ENCODE measurements at places on chromosomes 5 and 9.

DNA sequence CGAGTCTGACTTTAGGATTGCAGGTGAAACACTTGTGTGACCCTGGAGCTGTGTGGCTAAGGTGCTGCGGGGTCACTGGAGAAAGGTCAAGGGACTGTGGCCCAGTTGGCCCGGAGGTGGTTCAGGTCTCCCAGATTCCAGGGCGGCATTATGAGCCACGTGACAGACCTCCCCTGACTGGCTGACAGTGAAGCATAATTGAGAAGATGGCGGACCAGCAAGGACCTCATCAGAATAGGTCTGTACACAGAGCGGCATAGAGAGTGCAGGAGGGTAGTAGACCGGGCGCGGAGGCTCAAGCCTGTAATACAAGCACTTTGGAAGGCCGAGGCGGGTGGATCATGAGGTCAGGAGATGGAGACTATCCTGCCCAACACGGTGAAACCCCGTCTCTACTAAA, 815 bp upstream of the ODF2 start:
- DNase-seq = no peak

DNA sequence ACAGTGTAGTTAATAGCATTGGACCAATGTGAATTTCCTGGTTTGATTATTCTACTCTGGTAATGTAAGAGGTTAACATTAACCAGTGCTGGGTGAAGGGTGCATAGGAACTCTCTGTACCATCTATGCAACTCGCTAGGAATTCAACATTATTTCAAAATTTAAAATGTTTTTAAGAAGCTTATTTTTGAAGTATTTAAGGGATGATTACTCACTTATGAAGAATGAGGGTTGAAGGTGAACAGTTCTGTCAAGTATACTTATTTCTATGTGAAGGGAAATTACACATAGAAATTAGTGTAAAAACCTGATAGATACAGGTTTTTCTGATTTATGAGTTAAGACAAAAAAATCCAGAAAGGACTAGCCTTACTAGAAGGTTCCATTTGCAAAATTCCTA, 165.8 kb downstream of the INSYN2B start:
- DNase-seq = no peak

- DNase-seq = no peak
Observed at GRCh38 chr9:34400275-34400674, 23.6 kb upstream of the MYORG start.

- DNase-seq = no peak
Observed at GRCh38 chr9:90698871-90699440, 56.3 kb upstream of the DIRAS2 start.

- DNase-seq = no peak
Observed at GRCh38 chr9:137679249-137679648, 60.4 kb downstream of the EHMT1 start.

GRCh38 chr9:80218328-80218727, 646.6 kb downstream of the TLE4 start:
- no peak for DNase-seq

GRCh38 chr9:20950707-20951106, 80.7 kb downstream of the HACD4 start:
- no peak for DNase-seq

DNA sequence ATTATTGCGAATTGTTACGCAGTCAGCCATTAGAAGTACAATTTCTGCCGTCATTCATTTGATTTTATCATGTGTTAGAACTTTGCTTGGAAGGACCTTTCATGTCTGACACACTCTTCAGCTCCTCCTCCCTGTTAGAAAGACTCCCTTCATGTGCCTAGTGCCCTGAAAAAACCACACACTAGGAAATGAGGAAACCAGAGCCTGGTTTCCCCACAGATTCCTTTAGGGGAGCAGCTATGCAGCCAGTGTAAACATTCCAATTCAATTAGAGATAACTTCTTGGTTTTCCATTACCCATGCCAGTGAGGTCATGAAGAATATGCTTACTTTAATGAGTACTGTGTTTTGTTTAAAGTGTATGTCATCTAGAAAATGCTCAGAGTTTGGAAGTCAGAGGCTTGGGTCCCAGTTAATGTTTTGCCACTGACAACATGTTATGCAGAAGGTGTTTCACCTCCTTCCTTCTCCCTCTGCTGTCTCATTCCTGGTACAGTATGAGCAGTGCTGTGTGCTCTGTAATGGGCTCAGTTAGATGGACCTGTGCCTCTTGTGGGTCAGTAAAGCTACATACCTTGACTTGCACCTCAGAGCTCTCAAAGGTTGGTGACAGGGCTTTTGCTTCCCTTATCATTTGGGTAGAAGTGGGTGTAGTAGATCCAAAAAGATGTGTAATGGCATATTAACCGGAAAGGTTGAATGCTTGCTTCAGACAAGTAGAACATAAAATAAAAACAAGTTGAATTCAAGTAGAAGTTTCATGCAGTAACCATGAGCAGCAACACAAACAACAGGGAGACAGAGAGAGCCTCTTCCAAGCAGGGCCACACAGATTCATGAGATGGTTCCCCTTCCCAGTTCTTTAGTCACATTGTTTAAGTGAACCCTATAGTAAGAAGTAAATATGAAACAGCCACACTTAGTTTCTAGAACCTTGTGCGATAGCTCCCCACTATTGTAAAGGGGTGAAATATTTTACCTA, 52.6 kb upstream of the TNFAIP8 start:
- no peak for DNase-seq

- no peak for DNase-seq
Observed at GRCh38 chr9:13020146-13021040, 245.6 kb downstream of the LURAP1L start.

DNA sequence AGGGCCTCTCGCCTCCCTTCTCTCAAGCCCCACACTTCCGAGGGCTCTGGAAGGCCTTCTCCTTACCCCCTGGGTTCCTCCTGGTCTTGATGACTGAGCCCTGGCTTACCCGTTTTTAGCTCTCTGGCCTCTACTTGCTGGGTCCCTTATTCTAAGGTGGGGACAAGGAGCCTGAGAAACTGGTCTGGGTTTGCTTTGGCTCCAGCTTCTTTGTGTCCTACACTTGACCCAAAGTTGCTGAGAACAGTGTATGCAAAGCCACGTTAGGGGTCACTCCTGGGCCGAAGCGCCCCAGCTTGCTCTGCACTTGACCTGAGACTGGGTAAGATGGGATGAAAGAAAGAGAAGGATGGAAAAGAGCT, 788 bp downstream of the ZNF346 start:
- DNase-seq = no peak

DNA sequence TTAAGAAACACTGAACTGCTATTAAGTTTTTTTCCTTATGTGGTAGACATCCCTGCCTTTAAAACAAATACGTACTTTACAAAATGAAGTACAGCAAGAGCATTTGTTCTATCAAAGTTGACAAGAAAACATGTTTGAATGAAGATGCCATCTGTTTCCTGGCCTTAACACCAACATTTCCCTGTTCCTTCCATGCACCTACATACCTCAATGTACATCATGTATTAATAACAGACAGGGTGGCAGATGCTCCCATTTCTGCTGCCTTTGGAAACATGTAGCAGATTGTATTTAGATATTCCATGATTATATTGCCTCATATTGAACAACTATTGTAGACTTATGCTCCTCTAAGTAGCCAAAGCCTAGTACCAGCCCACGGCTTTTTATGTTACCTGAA, 104.4 kb downstream of the PJA2 start:
- DNase-seq = no peak

DNA sequence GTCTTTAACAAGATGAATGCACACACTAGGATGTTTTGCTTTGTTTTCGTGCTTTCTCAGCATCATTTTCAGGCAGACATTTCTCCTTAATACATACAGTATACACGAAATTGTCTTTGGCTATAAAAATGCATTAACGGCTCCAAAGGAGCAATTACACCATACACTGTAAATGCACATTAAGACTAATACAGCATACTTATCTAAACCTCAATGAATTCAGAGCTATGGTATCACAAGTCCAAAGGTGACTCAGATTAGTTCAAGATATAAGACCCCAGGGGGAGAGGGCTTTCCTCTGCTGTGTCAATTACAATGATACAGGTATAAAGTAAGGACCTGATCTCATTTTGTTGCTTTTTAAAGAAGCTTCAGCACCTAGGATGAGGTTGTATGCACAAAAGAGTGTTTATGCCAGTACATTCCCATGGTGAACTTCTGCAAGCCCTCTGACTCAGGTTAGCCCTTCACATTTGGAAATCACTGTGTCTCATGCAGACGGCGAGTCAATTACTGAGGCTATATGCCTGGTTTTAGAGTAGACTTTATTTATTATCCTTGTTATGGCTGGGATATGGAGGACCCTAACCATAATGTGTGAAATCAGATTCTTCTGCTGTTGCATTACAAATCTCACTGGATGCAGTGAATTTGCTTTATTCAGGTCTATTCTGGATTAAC, 233.3 kb downstream of the ZNF608 start:
- DNase-seq = no peak

GRCh38 chr9:69190086-69190862, 16.2 kb downstream of the TJP2 start:
- DNase-seq = no peak

GRCh38 chr9:87006956-87007355, 59.6 kb upstream of the GAS1 start:
- no peak for DNase-seq

DNA sequence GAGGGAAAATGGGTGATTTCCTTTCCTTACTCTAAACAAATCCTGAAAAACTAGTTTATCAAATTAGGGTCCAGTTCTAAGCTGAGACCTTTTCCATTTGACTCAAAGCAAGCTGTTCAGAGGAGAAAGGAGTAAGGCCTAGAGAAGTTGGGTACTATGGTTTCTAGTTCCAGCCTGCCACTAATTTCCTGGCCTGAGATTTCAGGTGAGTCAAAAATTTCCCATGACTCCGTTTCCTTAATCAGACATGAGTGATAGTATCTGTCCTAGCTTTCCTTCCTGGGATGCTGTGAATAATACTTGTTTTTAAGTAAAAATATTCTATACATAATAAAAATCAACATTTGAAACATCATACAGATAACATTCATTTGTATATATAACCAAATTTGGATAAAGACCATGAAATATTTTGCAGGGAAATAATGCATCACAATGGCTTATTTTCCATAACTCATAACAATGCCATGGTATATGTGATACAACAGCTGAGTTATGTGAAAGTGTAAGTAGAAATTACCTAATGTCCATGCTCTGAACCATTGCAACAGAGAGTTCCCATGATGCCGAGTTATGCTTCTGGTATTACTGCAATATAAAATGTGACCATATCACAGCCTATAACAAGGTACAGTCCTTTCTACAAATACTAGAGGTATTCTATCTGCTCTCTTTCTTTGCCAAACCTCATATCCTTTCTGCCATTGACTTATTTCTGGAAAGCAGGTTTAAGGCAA, 142.7 kb downstream of the MLLT3 start:
- no peak for DNase-seq

- no peak for DNase-seq
Observed at GRCh38 chr5:61477788-61478187, 145.7 kb downstream of the ZSWIM6 start.

- DNase-seq = no peak
Observed at GRCh38 chr9:99486684-99487083, 264.6 kb downstream of the SEC61B start.

- no peak for DNase-seq
Observed at GRCh38 chr9:69546265-69546664, 125.9 kb downstream of the APBA1 start.

DNA sequence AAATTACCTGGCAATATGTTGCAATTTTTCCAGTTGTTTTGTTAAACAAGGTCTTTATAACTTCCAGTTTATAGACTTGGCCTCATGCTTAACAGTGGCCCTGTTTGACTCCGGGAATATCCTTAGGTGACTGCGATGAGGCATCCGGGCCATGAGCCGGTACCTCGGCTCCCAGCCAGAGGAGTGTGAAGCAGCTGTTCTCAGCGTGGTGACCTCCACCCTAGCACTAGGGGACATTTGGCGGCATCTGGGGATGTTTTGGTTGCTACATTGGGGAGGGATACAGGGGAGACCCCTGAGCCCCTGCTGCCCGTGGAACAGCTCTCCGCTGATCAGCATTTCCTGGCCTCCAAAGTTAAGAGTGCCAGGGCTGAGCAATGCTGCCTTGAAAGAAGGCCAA, 533.4 kb downstream of the IRX1 start:
- no peak for DNase-seq

DNA sequence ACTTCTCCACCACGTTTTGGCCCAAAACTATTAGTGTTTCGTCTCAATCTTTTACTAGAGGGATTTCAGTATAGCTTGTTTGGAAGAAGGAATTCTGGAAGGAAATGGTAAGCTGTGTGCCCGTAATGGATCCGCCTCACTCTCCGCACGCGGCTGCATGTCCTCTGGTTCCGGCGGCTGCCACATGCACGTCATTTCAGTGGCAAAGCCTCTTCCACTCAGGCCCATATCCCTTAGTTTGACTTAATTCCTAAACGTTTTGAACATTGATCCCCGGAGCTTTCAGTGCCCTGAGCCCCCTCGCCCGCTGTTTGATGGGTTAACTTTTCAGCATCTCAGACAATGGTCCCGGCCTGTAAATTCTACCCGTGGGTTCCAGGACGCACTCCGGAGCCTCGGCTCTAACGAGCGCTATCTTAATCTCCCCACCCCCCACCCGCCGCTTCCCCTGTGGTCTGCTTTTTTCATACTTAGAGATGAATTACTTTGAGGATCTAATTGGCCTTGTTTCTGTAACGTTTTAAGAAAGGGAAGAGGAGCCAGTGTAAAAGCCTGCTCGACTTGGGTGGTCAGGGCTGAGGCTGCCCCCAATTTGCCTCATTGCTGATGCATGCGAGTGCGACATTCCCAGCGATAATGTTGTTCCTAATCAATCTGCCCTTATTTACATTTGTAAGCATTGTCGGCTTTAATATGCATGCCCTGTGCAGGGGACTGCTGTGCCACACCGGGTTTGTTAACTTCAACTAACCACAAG, 4.6 kb downstream of the PTCH1 start:
- no peak for DNase-seq

DNA sequence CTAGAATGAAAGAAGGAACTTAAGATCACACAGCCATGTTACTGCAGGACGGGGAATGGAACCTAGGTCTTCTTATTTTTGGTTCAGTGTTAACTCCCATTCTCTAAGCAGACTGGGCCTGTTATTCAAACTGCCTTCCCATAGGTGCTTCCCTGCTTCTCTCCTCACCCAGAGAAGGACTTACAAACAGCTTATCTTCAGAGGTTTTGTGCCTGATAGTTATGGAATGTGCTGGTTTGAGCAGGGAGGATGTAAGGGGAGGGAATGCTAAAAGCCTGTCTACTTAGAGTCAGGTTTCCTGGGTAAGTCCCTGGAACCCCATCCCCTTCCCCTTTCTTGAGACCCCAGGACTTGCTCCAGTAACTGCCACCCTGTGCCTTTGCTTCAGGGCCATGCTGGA, 4.2 kb upstream of the PSMD5 start:
- no peak for DNase-seq

DNA sequence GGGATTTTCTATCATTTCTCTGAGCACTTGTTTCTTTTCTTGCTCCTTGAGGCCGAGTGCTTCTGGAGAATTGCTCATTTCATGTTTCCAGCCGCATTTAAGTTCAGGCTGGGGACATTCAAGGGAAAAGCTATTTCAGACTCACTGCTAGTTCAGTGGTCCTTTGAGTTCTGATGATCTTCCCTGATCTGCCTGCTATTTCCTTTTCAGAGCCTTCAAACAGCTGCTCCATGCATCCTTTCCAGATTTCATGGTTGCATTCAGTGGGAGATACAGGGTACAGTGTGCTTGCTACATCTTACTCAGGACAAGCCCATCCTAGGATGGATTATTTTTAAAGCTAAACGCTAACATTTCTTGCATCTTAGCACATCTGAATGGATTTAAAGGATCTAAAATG, 14.7 kb downstream of the NDUFS4 start:
- DNase-seq = no peak

- DNase-seq = no peak
Observed at GRCh38 chr5:159303286-159303685, 27.0 kb downstream of the IL12B start.
